ENCODE measurements at places on chromosomes 16 and 17.

GRCh38 chr17:77602883-77603640, 355.4 kb upstream of the TNRC6C start:
- DNase-seq, result no peak

DNA sequence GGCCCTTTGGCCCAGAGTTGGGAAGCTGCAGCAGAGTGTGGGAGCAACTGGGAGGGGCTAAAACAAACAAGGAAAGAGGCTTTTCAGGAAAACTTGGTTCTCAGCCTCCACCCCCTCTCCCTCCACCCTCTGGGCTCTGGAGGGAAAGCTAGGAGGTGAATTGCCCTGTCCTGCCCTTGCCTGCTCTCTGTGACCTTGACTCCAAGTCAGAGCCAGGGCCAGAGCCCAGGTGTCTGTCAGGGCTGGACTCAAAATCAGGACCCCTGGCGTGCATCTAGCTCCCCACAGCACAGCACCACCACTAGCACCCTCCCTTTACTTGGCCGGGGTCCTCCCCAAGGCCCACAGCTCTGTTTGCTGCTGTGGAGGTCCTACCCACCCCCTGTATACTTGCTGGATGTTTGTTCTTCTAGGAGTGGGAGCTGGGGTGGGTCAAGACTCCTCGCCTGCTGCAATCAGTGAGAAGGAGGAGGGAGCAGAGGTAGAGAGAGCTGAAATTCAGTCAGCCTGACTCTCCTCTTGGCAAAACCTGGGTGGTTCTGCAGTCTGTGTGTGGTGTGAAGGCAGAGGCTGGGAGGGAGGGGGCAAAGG, 2.8 kb upstream of the NR1D1 start:
- DNase-seq, result no peak

GRCh38 chr17:33966410-33967059, 288.6 kb upstream of the CCL2 start:
- DNase-seq, result no peak

DNA sequence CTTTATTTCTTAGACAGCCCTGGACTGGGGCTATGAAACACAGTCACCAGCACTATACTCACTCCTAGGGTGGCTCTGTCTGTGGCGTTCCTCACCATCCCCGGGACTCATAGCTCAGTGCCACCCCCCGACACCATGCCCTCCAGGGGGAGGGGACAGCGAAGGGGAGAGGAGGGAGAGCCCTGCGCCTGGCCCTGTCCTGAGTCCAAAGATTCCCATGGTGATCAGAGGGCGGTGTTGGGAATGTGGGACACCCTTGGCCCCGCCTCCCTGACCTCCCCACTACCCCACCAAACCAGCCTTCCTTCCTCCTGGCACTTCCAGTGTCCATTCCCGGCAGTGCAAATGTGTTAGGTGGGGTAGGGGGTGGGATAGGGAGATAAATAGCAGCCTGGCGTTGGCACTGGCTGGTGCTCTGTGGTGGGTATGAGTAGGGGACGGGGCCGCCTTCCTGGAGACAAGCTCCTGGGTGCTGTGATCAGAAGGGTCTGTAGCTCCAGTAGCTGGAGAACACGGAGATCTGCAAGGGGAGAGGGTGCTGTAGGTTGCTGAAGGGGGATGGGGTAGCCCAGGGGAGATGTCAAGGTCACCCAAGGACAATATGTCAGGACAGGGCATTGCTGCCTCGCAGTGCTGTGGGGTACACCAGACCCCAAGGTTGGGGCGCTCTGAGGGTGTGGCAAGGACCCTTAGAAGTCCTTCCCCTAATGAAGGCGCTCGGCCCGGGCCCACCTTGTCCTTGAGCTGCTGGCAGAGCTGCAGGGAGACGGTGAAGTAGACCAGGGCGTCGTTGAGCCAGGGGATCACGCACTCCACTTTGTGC, 2.0 kb downstream of the SMIM22 start:
- DNase-seq, result no peak

DNA sequence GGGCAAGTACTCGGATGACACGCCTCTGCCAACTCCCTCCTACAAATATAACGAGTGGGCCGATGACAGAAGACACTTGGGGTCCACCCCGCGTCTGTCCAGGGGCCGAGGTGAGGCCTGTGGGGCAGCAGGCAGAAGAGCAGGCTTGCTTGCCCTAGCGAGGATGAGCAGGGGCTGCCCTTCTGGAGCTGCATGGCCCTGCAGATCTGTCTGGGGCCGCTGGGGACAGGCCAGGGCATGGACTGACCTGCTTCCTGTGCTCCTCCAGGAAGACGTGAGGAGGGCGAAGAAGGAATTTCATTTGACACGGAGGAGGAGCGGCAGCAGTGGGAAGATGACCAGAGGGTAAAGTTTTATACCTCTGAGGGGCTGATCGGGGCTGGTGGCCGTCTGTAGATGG, 5.3 kb downstream of the DHX38 start:
- DNase-seq, result no peak

DNA sequence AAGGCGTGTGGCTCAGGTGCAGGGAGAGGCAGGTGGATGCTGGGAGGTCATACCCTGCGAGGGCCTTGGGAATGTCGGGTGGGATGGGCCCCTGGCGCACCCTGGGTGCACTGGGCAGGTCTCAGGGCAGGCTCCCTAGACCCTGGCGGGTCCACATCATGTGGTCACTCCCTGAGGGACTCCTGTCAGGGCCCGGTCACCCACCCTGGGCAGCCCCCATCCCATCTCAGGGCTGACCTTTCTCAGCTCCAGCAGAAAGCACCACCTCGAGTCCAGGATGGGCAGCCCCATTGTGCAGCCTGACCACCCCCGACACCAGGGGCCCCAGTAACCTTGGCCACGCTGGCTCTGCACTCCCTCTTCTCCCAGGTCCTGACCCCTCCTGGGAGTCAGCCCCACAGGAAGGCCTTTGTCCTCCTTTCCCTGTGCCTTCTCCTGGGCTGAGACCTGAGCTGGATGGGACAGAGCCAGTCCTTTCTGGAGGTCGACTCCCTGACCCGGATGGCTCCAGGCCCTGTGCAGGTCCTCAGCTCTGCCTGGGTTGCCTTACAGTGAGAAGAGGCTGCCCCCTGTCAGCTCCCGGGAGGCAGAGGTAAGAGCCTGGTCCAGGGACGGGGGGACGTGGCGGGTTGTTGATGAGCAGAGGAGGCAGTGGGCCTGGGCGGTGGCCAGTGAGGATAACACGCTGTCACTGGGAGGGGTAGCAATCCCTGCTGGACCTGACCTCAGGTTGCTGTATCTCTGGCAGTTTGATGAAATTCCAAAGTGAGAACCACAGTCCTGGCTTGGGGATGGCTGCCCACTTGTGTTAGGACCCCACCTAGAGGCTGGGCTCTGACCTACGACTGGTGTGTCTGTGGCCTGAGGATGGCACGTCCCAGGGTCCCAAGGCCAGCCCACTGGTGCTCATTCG, 77.9 kb downstream of the GOSR1 start:
- peak; percentile 21 for DNase-seq

DNA sequence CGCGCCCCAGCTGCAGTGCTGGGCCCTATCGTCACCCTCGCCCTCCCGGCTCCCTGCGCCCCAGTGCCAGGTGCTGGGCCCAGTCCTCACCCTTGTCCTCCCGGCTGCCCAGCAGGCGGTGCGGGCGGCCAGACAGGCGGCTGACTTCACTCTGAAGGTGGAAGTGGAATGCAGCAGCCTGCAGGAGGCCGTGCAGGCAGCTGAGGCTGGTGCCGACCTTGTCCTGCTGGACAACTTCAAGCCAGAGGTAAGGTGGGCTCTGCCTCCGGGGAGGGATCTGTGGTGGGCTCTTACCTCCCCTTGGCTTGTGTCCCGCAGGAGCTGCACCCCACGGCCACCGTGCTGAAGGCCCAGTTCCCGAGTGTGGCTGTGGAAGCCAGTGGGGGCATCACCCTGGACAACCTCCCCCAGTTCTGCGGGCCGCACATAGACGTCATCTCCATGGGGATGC, 17.9 kb downstream of the QPRT start:
- DNase-seq, result no peak

DNA sequence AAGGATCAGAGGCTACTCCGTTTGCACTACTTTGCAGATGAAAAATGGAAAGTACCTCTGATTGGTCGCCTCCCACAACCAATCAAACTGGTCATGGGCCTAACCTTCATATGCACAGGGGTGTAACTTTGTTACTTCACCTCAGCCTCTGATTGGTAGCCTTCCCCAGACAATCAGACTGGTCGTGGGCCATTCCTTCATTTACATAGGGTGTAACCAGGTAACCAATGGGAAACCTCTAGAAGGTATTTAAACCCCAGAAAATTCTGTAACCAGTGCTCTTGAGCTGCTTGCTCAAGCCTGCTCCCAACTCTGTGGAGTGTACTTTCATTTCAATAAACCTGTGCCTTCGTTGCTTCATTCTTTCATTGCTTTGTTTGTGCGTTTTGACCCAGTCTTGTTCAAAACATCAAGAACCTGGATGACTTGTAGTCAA, 39.2 kb upstream of the USP22 start:
- DNase-seq, result no peak

DNA sequence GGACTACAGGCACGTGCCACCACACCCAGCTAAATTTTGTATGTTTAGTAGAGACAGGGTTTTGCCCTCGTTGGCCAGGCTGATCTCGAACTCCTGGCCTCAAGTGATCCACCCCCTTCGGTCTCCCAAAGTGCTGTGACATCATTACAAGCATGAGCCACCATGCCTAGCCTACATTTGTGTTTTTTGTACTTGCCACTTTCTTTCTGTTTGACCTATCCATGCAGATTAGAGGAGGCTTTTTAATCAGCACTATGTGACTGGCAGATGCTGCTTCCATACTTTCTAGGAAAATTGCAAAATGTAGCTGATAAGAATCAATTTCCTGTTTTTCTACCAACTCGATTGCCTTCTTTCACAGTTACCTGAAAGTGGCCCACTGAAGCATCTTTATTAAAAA, 57.3 kb downstream of the B9D1 start:
- DNase-seq, result no peak

- DNase-seq, result peak; percentile 30
Measured at GRCh38 chr16:10256784-10257641, 74.8 kb upstream of the GRIN2A start.

- DNase-seq, result no peak
Measured at GRCh38 chr17:66811683-66812054, 23.2 kb upstream of the CACNG5 start.

- DNase-seq, result peak; percentile 50
Measured at GRCh38 chr17:76467366-76467765, at the start of gene AANAT. Gene AANAT, plus strand, starts transcription at chr17:76467603. Its CDS starts 1,144 bp downstream, at chr17:76468747.

DNA sequence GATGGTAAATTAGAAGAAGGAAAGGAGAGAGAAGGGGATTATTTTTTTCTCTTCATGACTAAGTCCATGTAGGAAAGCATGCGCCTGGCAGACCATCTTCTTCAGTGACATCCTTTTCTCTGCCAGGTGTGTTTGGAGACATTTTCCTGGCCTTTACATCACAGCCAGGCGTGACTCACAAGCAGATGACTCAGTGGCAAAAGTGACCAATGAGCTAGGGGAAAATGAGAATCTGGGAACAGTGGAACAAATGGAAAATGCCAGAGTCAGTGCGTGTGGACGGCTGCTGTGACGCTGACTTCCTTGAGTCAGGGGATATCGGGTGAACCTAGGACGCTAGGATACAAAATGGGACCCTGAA, 9.4 kb downstream of the KIAA0513 start:
- peak; percentile 62 for DNase-seq

GRCh38 chr16:78096386-78096785, 3.1 kb upstream of the WWOX start:
- no peak for DNase-seq

GRCh38 chr17:72457712-72458111, 336.9 kb downstream of the SOX9 start:
- no peak for DNase-seq

- peak; percentile 11 for DNase-seq
Measured at GRCh38 chr17:18039535-18040260, 490 bp downstream of the GID4 start.

DNA sequence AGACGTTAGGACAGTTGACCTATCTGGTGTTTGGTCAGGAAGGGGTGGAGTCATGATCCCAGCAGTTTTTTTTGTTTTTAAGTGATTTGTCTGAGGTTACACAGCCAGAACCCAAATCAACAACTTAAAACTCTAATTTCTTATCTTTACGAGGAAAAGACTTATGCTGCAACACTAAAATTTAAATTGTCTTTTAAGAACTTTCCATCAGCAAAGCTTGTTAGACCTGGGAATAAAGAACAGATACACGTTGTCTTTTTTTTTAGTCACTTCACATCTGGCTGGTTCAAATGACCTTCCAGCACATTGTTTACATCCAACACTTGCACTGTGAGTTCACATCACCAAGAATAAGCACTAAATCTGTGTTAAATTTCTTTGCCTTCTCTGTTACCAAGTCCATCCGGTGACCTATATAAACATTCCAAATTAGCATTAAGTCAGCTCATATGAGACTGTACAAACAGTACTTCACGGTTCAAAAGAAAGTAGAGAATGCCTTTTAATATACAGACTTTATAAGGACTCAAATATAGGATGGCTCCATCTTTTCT, 115.0 kb downstream of the HS3ST2 start:
- DNase-seq, result no peak

GRCh38 chr17:32596206-32596605, 109.4 kb downstream of the CDK5R1 start:
- no peak for DNase-seq

- peak; percentile 17 for DNase-seq
Measured at GRCh38 chr16:13427943-13428342, 492.0 kb upstream of the ERCC4 start.

- peak; percentile 46 for DNase-seq
Measured at GRCh38 chr16:31487720-31488467, 5.0 kb downstream of the SLC5A2 start.

DNA sequence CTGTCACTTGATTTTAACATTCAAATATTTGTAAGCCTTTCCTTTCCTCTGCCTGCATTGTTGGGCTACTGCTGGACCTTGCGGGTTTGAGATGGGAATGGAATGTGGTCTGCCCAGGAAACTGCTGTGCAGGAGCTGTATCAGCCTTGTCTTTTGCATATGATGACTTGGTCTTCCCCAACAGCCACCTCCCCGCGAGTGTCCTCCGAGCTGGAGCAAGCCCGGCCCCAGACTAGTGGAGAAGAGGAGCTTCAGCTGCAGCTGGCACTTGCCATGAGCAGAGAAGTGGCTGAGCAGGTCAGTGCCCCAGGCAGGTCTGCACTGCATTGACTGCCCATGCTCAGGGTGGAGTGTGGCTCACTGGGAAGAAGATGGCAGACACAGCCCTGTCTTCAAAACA, 52.8 kb downstream of the B9D1 start:
- DNase-seq, result no peak

DNA sequence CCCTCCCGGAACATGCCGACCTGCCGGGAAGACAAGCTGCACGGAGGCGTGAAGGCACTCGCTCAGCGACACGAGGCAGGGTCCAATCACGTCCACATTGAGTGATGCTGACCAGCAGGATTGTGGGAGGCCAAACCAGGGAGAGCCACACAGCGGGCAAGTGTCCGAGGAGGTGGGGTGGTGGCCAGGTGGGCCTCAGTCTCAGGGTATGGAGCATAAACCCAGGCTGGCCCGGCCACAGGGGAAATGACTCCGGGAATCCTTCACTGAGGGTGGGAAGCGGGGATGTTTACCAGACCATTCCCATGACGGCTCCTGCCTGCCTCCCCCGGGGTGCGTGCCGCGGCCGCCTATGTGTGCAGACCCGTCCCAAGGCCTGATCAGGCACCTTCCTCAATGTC, 62.5 kb downstream of the RPH3AL start:
- no peak for DNase-seq

GRCh38 chr16:47949276-47949675, 206.5 kb downstream of the ABCC12 start:
- DNase-seq, result no peak

- DNase-seq, result peak; percentile 55
Measured at GRCh38 chr17:59365383-59365981, 34.0 kb downstream of the YPEL2 start.
